ENCODE measurements at places on chromosomes 3 and 15.

DNA sequence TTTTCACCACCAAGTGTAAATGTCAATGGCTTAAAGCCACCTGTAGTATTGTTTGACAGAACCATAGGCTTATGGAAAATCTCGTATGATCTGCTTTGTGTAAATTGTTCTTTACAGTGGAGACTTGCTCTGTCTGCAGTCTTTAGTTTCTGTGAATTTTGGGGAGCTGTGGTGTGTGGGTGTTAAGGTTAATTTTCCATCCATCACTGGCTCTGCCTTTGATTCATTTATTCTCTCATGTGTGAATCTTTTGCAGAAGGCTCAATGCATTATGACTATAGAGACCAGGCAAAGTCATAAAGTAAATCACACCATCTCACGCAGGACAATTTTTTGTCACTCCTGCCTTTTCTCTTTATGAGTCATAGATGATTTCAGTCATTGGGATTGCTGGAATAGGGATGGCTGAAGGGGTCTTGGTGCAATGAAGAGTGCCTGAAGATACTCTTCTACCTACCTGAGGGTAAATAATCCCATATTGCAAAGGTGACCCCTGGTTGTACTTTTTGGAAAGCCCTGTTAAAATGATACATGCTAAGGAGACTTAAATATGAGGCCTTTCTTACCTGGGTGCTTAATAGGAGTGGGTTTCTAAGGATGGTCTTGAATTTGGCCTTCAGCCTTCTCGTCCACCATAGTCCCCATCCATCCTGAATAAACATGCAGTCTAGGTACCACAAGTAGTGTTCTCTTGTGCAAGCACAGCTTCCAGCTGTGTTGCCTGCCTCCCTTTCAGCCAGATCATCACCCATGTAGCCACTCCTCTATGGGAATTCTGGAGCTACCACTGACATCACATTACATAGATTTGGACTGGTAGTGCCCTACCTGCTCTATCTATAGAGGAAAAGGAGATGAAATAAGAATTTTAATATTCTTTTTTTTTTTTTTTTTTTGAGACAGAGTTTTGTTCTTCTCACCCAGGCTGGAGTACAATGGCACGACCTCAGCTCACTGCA is 14.3 kb downstream of the TGFBR2 start:
- no peak for DNase-seq

DNA sequence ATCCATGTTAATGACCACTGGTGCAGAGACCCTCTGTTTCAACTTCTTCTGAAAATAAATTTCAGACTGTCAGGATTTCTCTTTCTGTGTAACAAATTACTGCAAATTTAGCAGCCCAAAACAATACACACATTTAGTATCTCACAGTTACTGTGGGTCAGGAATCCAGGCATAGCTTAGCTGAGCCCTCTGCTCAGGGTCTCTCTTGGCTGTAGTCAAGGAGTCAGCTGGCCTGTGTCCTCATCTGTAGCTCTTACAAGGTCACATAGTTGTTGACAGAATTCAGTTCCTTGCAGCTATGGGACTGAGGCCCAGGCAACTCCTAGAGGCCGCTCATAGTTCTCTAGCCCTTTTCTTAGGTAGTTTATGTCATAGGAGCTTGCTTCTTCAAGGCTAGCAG is 51.9 kb downstream of the NKIRAS1 start:
- peak; percentile 43 for DNase-seq

GRCh38 chr3:14138109-14138877 is 13.4 kb downstream of the TMEM43 start:
- DNase-seq: no peak

DNA sequence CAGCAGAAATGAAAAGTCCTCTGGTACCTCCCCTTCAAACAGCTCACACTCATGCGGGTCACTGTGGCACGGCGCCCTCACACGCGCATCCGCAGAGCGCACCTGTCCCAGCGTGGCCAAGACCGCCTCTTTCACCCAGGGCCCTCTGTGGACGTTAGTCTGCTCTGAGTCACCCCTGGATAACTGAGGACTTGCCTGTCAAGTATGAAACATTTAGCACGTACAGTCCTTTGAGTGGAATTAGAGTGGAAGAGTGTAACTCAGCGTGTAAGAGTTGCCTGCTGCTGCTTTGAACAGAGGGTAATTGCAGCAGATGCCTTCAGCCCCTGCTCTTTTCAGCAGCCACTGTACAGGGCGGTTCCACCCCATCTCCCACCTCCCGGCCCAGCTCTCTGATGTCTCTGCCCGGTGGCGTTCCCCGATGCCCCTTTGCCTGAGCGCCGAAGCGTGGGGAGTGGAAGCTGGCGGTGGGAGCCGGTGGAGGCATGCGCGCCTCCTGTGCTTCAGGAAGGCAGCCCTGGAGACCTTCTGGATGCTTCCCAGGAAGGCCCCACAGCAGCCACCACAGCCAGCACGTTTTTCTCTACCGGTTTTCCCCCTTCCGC is 23.0 kb downstream of the CPN2 start:
- DNase-seq: peak; percentile 75

DNA sequence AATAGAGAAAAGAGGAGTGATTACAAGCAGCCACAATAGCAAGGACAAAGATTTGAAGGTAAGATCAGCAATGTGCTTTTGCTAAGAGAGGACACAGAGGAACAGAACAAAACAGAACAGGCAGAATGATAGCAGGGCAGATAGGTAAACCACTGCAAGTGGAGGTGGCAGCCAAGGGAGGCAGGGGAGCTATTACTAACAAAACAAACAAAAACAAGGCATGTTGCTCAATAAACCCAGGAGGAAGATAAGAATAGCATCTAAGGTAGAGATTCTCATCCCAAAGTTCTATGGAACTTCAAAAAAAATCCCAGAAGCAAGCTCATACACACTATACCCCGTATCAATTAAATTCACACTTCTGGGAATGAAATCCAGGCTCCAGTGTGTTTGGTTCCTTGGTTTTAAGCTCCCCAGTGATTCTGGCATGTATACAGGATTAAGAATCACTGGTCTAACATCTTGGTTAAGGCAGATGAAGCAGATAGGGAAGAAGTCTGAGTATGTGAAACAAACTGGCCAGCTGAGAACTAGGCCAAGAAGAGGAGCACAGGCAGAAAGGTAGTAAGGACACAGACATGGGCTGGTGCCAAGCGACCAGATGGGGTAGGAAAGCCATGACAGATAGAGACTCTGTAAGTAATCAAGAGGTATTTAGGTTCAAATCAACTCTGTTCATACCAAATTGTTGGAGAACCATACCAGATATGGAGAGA is 189.2 kb downstream of the DTWD1 start:
- no peak for DNase-seq

GRCh38 chr15:48002767-48003166 is 118.0 kb upstream of the SLC24A5 start:
- no peak for DNase-seq

DNA sequence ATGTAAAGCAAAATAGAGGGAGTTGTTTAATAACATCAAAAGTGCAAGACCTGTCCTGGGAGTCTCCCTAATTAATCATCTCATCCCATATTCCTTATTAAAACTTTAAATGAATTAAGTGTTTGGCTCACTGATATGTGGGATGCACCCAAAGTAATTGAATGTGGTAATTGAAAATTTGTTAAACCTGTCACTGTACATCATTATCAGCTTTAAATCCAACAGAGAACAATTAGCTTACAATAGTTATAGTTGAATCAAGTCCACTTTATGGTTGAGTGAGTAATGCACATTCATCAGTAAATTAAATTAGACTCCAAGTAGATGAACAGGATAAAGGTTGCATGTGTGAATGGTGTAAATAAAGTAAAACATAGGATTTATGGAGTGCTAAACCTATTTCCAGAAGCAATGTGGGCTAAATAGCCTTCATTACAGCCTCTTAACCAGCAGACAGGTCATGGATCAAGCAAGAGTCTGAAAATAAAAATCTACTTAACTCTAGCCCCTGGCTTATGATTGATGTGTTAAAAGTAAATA is 608.2 kb upstream of the CCDC54 start:
- no peak for DNase-seq

- no peak for DNase-seq
These were observed 43.0 kb upstream of the SEC13 start for GRCh38 chr3:10363935-10364334.

GRCh38 chr15:94701281-94701985 is 470.1 kb downstream of the MCTP2 start:
- no peak for DNase-seq

GRCh38 chr3:186381424-186382216 is 19.6 kb upstream of the DGKG start:
- no peak for DNase-seq

DNA sequence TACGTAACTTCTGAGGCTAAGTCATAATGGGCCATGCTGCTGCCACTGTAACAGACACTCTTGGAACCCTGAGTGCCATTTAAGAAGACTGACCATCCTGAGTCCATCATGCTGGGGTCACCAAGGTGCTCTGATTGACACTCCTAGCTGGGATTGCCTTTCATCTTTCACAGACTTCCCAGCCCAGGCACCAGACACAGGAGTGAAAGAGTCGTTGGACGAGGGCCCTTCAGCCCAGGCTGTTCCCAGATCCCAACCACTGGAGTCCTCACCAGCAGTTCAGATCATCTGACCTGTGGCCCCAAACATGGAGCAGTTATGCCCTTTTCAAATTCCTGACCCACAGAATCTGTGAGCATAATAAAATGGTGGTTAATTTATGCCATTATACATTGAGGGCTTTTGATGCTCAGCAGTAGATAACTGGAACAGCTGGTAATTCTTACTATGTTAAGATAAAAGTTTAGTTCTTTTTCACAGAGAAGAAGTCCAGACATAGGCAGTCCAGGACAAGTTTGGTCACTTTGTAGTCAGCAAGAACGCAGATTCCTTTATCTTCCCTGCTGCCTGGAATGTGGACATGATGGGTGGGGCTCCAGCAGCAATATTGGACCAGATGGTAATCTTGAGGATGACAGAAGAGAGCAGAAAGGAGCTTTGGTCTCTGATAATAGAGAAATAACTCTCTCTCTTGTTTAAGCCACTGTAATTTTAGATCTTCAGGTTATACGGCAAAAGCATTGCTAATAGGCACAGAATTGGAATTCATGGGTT is 7.3 kb upstream of the EHD4 start:
- no peak for DNase-seq

DNA sequence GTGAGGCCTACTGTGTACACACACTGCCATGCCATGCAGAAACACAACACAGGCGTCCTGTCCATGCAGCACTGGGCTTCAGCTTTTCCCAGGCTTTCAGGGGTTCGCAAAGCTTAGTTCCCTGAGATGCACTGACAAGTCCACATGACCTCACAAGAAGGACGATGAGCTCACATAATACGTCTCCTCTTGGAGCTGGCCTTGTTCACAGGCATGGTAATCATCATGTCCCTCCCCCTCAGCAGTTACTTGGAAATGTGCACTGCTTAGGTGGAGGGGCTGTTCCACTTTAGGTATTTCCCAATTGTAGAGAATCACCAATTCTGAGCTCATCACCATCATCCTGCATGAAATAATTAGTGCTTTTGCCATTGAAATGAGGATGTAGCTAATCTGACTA is 308.8 kb downstream of the LRTM1 start:
- no peak for DNase-seq

- peak; percentile 24 for DNase-seq
These were observed 37.7 kb downstream of the FAM174B start for GRCh38 chr15:92617549-92618520.

DNA sequence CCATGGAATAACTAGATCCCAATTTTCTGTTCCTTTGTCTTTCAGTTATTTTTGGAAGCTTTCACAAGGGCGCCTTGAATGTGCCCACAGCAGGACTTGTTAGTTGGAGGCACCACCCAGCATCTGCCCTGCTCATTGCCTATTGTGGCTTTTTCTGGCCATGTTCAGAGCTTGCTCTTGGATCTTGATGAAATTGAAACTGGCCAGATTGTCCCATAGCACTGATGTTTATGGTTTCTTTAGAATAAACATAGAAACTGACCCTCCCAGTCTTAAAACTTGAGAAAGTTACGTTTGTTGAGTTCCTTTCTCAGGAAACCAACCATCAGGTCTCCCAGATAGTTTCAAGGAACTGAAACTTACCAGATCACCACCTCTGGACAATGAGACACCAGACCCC is 474.7 kb downstream of the IL5RA start:
- no peak for DNase-seq

- DNase-seq: no peak
These were observed 43.5 kb downstream of the FMN1 start for GRCh38 chr15:33150971-33151370.

DNA sequence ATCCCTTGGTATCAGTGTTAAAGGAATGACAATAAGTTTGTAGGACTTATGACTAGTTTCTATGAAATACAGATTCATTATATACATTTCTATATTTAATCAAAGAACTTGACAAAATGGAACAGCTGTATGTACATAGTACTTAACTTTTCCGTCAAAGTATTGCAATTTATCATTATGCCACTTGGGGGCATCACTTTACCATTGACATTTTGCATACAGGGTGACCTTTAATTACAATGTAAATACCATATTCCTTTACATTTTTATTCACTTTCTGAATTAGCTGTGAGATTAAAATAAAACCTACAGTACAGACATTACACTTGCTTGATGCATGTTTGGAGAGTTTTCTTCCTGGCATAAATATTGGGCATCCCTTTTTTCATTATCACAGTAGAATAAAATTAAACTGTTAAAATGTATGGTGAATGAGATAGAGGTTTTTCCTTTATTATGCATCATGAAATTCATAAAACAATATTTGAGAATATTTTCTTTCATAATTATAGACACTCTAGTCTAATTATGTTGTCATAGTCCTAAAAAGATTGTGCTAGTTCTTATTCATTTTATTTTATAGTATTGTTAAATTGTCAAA is 6.9 kb downstream of the NEK11 start:
- no peak for DNase-seq

DNA sequence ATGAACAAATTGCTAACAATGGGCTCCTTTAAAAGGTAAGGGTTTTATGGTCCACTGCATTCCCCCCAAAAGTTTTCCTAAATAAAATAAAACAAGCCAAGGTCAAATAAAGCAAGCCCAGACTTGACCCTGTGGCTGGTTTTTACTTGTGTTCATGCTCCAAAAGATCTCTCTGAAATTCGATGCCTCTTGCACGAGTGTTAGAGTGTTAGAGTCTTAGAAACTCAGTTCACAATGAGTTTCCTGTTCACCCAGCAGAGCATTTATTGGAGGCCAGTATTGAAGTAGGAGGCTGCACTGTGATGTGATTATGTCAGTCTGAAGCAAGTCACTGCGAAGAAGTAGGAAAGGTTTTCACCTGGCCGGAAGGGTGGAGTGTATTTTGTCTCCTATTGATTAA is 59.9 kb upstream of the LRTM1 start:
- no peak for DNase-seq

GRCh38 chr3:154919226-154919625 is 160.9 kb upstream of the MME start:
- no peak for DNase-seq

DNA sequence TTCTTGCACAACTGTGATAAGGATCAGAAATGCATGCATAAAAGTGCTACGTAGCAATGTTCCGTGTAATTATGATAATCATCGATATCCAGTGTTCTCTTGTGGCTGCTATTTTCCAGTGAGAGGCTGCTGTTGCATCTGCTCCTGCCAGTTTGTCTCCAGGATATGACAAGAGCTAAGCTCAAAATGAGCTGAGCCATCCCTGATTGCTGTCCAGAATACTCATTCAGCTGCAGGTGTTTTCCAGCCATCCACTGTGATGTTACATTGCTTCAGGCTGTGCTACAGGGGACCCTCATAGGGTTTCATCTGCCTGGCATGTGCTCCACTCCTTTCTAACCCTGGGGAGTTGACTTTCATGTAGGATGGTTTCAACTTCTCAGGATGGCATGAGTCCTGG is 976.0 kb downstream of the ROBO1 start:
- DNase-seq: no peak

Measured in kidney (tissue), 22 donors.